ENCODE measurements at places on chromosomes 5 and 9. TPM values are rescaled to one million over a fixed set of nuclear protein-coding genes. Genes with fewer than 3 reads are reported as not detected.

Gene PALM2AKAP2
- polyA plus RNA-seq = 32.5 TPM

Gene PAEP
- polyA plus RNA-seq = not detected

GRCh38 chr5:110880413-110880812 lies 141.6 kb downstream of the SLC25A46 start:
- DNase-seq = peak; percentile 49

DNA sequence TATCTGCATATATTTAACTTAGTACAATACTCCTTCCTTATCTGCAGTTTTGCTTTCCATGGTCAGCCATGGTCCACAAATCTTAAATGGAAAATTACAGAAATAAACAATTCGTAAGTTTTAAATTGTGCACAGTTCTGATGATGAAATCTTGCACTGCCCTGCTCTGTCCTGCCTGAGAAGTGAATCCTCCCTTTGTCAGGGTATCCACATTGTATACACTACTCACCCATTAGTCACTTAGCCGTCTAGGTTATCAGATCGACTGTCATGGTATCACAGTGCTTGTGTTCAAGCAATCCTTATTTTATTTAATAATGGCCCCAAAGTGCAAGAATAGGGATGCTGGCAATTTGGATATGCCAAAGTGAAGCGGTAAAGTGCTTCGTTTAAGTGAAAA lies 8.3 kb upstream of the YTHDC2 start:
- DNase-seq = no peak

DNA sequence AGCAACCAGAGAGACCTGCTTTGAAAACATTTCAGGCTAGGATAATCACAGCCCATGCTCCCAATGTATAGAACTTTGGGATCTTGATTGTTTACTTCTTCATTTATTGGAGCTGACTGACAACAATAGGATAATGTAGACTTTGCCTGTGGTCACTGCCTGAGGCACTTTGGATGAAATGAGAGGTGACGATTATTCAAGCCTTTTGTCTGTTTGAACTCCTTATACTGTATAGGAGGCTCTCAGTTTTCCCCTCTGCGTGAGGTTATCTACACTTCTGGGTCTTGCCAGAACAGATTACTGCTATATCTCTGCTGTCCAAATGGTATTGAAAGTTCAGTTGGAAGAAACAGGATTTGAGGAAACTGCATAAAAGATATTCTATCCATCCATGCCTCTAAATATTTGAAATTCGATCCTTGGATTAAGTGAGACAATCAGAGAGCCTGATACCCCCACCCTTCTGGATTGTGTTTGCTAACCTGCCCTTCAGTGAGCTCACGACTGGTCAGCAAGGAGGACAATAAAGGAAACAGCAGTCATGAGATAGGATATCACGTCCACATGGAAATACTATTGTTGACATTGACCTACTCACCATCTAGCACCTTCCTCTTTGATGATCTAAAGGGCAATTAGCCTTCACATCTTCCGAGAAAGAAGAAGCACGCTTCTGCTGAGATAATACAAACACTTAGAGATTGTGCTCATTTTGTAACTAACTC lies 98.1 kb downstream of the DOCK8 start:
- DNase-seq = no peak

Gene TAS2R1
- not detected for polyA plus RNA-seq

Gene ORM2
- polyA plus RNA-seq = not detected

Gene GARIN3
- not detected for polyA plus RNA-seq

Gene GRXCR2
- not detected for polyA plus RNA-seq

Gene RASEF
- polyA plus RNA-seq = 0.67 TPM

DNA sequence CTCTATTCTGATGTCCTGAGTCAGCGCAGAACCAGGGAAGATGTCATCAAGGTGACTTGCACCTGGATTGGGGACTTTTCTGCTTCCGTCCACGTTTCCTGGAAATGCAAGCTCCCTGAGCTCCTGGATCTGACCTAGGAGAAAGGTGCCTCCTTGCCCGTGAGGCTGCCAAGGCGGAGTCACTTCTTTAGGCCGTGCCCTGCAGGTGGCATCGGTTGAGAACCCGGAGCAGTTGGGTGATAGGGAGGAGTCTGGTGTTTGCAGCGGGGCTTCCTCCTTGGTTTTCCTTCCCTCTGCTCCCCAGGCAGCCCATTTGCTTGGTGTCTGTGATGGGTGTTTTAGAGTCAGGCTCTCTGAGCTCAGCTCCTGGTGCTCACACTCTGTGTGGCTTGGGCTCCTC lies 15.2 kb downstream of the NANS start:
- DNase-seq = no peak

Gene SECISBP2
- polyA plus RNA-seq = 28.0 TPM

Gene FBP2
- 41.3 TPM for polyA plus RNA-seq

GRCh38 chr9:33835625-33836260 lies 18.8 kb downstream of the UBE2R2 start:
- DNase-seq = no peak

- DNase-seq = peak; percentile 77
Measured at GRCh38 chr5:172559004-172559932, 81.8 kb upstream of the NEURL1B start.

DNA sequence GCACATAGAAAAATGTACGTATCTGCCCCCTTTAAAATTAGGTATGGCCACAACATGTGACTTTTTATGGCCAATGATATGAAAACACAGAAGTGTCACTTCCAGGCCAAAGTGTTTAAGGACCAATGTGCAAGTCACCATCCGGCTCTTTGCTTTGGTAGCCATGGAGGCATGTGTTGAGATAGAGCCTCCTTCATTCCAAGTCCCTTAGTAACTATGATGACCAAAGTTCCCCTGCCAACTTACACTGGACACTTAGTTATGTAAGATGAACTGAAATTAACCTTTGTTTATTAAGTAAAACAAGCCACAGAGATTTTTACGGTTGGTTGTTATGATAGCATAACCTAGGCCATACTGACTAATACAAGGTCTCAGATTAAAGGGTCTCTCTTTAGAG lies 51.0 kb downstream of the FBN2 start:
- no peak for DNase-seq

Gene GAPT
- 0.65 TPM for polyA plus RNA-seq

GRCh38 chr9:6843742-6844141 lies 86.0 kb downstream of the KDM4C start:
- DNase-seq = no peak

Gene SLC34A3
- 0.50 TPM for polyA plus RNA-seq

- DNase-seq = no peak
Measured at GRCh38 chr5:133251296-133252132, 199.7 kb downstream of the HSPA4 start.

DNA sequence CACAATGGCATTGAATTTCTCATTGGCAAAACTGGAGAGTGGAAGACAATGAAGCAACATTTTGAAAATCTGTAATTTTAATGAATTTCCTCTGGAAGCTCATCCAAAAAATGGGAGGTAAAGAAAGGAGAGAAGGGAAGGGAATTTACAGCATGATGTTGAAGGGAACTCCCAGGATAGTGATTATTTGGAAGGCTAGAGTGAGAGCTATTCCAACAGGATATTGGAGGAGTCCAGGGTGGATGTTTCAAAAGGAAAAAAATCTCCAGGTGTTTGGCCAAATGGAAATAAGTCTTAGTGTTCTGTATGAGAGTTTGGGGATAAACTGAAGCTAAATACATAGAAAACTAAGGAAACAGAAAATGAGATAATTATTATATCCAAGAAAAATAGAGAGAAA lies 106.2 kb downstream of the IZUMO3 start:
- peak; percentile 81 for DNase-seq

DNA sequence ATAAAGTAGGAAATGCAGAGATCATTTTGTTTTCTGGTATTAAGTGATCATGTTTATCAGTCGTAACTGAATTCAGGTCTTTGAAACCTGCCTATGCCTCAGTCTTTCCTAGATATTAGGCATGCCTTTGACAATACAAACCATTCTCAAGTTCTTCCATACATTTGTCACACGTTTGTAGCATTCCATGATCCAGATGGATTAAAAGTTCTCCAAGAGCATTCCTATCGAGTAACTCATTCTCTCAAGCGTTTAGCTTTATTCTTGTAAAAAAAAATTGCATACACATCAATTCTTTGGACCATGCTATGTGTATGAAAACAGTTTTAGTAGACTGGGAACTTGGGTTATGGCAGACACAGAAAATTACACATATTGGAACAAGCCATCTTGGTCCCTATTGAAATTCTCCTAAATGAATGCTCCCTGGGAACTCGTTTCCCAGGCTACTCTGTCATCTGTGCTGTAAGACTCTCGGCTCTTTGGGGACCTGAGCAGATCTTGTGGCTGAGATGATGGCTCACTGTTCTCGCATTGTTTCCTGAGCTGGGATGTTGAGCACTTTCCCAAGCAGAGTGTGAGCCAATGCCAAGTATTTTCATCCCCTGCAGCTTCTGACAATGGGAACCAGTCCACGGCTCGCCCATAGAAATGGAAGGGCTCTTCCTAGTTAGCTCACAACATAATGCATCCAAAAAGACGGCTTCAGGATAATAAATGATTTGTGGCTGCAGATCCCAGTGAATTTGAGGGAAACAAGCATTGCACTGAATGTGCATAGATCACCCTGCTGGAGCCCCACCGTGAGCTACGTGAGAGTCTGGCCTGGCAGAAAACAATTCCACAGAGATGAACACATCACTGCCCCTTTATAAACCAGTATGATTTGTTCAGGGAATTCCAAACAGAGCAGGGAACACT lies 230.2 kb downstream of the IRX1 start:
- peak; percentile 34 for DNase-seq

DNA sequence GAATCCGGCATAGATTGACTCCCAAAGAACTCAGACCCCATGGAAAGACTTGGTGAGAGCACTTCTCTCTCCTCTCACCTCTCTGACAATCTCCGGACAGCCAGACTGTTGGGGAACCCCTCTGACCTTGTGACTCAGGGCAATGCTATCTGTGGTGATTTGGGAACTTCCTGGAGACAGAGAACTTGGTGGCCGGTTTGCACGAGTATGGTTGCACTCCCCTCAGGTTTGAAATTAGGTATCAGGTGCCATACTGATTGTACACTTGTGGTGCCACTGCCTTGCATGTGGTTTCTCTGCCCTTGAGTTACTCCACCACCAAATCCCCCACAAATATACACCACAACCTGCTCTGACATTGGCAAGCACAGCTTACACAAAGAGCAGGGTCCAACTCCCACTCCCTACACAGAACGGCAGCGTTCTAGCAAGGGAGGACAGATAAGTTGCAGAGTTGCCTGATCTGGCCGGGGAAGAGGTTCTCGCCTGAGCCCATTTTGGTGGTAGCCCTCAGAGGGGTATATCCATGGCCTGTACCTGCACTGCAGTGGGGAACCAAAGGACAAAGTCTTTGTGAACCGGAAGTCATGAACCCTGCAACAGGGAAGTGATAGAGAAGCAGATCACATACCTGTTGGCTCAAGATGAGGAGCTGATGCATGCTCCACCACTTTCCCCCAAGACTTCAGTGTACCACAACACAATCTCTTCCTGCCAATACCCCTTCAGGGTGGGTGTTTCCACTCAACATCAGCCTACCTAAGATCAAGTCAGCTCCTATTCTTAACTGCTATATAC lies 255.1 kb downstream of the MCTP1 start:
- no peak for DNase-seq

- DNase-seq = no peak
Measured at GRCh38 chr5:109083937-109084336, 325.8 kb downstream of the PJA2 start.

Gene MPDZ
- 40.7 TPM for polyA plus RNA-seq

DNA sequence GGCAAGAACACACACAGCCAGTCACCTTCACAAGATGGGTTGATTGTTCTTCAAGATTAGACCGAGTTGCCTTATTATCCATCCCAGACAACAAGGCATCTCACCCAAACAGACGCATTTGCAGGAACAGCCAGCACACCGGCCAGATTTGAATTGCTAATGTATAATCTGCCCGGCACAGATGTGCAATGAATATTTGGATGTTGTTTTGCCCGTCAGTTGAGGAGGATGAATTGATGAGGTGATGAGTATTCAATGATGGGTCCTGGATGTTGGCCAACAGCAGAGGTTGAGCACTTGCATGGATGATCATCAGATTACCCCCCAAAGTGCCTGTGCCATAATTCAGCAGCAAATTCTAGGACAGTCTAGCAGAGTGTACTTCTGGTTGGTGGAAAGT lies 20.1 kb downstream of the ALG2 start:
- DNase-seq = no peak

- no peak for DNase-seq
Measured at GRCh38 chr5:499233-500209, 24.7 kb downstream of the SLC9A3 start.

DNA sequence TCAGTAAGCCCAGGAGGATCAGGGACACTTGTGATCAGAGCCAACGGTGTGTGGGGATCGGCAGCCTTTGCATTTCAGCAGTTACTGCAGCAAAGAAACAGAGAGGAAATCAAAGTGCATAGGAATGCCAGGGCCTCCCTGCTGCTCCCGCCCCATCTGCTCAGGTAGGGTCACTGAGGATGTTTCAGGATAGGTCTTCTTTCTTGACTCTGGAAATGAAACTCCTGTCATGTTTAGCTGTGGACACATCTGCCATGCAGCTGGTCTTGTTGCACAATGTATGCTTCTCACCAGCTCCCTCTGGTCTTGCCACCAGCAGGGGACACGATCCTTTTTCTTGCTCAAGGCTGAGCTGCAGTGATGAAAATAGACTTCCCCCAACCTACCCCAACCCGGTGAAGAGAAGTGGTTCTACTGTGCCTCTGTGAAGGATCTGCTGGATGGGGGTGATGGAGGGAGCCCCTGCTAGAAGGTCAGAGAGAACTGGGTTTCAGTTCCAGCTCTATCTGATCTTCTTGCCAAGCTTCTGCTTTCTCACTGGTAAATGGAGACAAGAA lies 185.2 kb upstream of the KLF4 start:
- peak; percentile 46 for DNase-seq

GRCh38 chr5:882253-883183 lies 10.1 kb downstream of the BRD9 start:
- DNase-seq = no peak

- no peak for DNase-seq
Measured at GRCh38 chr5:147578228-147579024, 68.6 kb upstream of the DPYSL3 start.

Gene CCDC171
- 3.0 TPM for polyA plus RNA-seq

GRCh38 chr9:78101247-78101646 lies 69.6 kb upstream of the GNAQ start:
- no peak for DNase-seq
